Right atrium auricular region (tissue), 2 donors: ENCODE measurements at places on chromosomes 13 and 19. TPM values are rescaled to one million over a fixed set of nuclear protein-coding genes. Genes with fewer than 3 reads are reported as not detected.

GRCh38 chr13:104996022-104996421 is 1539.4 kb downstream of the EFNB2 start:
- no peaks in the 10 kb centered on the region for H3K36me3 ChIP-seq
- no peak overlapping the region for H3K4me3 ChIP-seq
- DNase-seq: no peak
- H3K27ac ChIP-seq: no peak overlapping the region
- no peaks in the 10 kb centered on the region for H3K4me1 ChIP-seq
- H3K27me3 ChIP-seq: no peaks in the 10 kb centered on the region

GRCh38 chr19:14058182-14059092 is 3.4 kb downstream of the PALM3 start:
- no peaks in the 10 kb centered on the region for H3K27me3 ChIP-seq
- H3K27ac ChIP-seq: no peak overlapping the region
- DNase-seq: no peak
- no peak overlapping the region for H3K4me3 ChIP-seq

- no peak overlapping the region for H3K27ac ChIP-seq
- H3K4me1 ChIP-seq: no peaks in the 10 kb centered on the region
- no peaks in the 10 kb centered on the region for H3K27me3 ChIP-seq
These were observed 209.6 kb downstream of the OLFM4 start for GRCh38 chr13:53238261-53238660.

The POGLUT2 gene
- total RNA-seq: 3.9 TPM

DNA sequence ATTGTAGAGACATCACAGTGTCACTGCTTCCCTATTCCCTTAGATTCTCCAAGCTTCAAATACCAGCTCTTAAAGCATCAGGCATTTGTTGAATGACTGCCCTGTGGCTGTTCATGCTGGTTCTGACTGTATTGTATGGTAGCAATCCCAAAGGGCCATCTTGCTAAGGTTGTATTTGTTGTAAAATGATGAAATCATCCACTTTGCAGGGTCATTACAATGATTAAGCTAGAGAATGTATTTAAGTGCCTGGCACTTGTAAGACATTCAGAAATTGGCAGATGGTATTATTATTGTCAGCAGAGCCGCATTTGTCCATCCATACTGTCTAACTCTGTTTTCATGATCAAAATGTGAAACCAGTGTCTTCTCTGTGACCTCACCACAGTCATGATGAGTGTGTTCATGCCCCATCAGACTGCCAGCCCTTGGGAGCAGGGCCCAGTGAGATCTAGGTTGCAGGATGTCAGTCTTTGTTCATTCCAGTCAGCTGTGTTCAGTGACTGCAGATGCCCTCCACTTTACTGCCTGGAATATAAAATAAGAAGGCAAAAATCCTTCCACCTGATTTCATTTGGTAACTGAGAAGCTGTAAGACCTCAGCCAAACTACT is 86.1 kb downstream of the DHRS12 start:
- DNase-seq: no peak
- H3K4me3 ChIP-seq: no peak overlapping the region
- no peak overlapping the region for H3K27ac ChIP-seq

- H3K36me3 ChIP-seq: no peaks in the 10 kb centered on the region
- H3K27ac ChIP-seq: peak overlapping the region; percentile 7
- H3K27me3 ChIP-seq: no peaks in the 10 kb centered on the region
- H3K4me1 ChIP-seq: no peaks in the 10 kb centered on the region
- no peak overlapping the region for H3K4me3 ChIP-seq
These were observed 8.1 kb downstream of the ALOX5AP start for GRCh38 chr13:30743319-30744055.

The HNRNPUL1 gene
- 88.8 TPM for total RNA-seq

- H3K36me3 ChIP-seq: no peaks in the 10 kb centered on the region
- H3K4me1 ChIP-seq: no peaks in the 10 kb centered on the region
- H3K27ac ChIP-seq: no peak overlapping the region
- no peaks in the 10 kb centered on the region for H3K27me3 ChIP-seq
- H3K4me3 ChIP-seq: no peak overlapping the region
These were observed 21.8 kb downstream of the MTRF1 start for GRCh38 chr13:41241626-41242025.

- peaks cover 24% of the 10 kb centered on the region for H3K36me3 ChIP-seq
- no peak overlapping the region for H3K27ac ChIP-seq
- H3K27me3 ChIP-seq: no peaks in the 10 kb centered on the region
- H3K4me1 ChIP-seq: peaks cover 12% of the 10 kb centered on the region
- no peak overlapping the region for H3K4me3 ChIP-seq
These were observed 2.5 kb downstream of the DOHH start for GRCh38 chr19:3497757-3498520.

The ZNF570 gene
- 7.8 TPM for total RNA-seq

GRCh38 chr19:7337380-7338194 is 11.2 kb upstream of the ARHGEF18 start:
- H3K4me3 ChIP-seq: no peak overlapping the region
- no peak for DNase-seq
- no peaks in the 10 kb centered on the region for H3K27me3 ChIP-seq
- H3K4me1 ChIP-seq: peaks cover 10% of the 10 kb centered on the region
- no peaks in the 10 kb centered on the region for H3K36me3 ChIP-seq

GRCh38 chr13:46665248-46665632 is 112.3 kb downstream of the LRCH1 start:
- H3K4me3 ChIP-seq: no peak overlapping the region
- peaks cover 45% of the 10 kb centered on the region for H3K4me1 ChIP-seq
- no peak for DNase-seq
- no peaks in the 10 kb centered on the region for H3K36me3 ChIP-seq
- no peaks in the 10 kb centered on the region for H3K27me3 ChIP-seq
- H3K27ac ChIP-seq: no peak overlapping the region

The HSPH1 gene
- total RNA-seq: 30.7 TPM

DNA sequence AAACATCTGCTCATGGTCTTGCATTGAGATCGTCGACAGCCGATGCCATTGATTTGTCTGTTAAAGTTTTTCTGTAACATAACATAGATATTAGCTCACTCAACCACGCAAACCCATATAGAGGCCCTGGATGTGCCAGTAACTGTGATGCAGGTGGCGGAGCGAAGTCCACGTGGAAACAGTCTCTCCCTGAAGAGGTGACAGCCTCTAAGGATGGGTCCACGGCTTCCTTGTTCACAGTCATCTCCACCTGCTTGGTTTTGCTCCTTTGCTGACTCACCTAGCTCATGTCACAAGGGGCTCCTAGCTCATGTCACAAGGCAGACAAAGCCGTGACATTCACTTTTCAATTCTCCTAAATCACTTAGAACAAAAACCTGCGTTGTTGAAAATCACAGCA is 42.4 kb upstream of the FARP1 start:
- no peaks in the 10 kb centered on the region for H3K36me3 ChIP-seq
- H3K4me3 ChIP-seq: no peak overlapping the region
- H3K27ac ChIP-seq: no peak overlapping the region
- no peaks in the 10 kb centered on the region for H3K4me1 ChIP-seq
- DNase-seq: no peak
